Tongue (tissue), 3 donors: ENCODE measurements at places on chromosomes 6 and 20. TPM values are rescaled to one million over a fixed set of nuclear protein-coding genes. Genes with fewer than 3 reads are reported as not detected.

The CLPSL2 gene
- not detected for total RNA-seq

The HDGFL1 gene
- total RNA-seq, result not detected

The MUC22 gene
- 0.21 TPM for total RNA-seq

The OPRM1 gene
- 0.92 TPM for total RNA-seq
